ENCODE measurements at places on chromosomes 3 and 15. TPM values are rescaled to one million over a fixed set of nuclear protein-coding genes. Genes with fewer than 3 reads are reported as not detected.

Gene FOXL2
- total RNA-seq: 1.4 TPM

Gene SH3GL3
- total RNA-seq: 0.78 TPM

Gene ACTRT3
- 3.9 TPM for total RNA-seq

Gene KCNMB2
- 0.39 TPM for total RNA-seq

Gene C2CD4A
- total RNA-seq: not detected

Gene PCOLCE2
- 2.6 TPM for total RNA-seq

Gene CNTN6
- total RNA-seq: not detected

Gene CCPG1
- 22.4 TPM for total RNA-seq

Gene UQCC5
- not detected for total RNA-seq

Gene B3GALNT1
- 15.9 TPM for total RNA-seq

All from epithelial cell of alveolus of lung (primary cell).